ENCODE measurements at places on chromosomes 3 and 15. TPM values are rescaled to one million over a fixed set of nuclear protein-coding genes. Genes with fewer than 3 reads are reported as not detected.

The PARP15 gene
- 36.1 TPM for total RNA-seq

DNA sequence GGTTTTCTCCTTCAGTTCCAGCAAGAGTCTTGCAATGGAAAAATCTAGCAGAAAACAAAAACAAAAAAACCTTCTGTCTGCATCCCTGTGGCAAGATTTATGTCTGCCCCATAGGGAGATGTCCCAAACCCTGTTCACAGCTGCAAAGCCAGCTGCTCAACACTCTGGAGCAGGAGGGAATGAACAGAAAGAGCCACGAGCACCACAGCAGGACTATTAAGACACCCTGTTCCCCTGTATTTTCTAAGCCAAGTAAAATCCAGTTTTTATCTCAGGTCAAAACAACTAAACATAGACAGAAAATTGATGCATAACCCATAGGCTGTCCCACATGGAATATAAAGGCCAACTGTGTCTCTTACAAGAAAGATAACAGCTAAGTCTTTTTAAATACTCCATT, 357.9 kb downstream of the LSAMP start:
- DNase-seq = no peak

GRCh38 chr3:121659586-121659985, 1.1 kb downstream of the HCLS1 start:
- DNase-seq = no peak

DNA sequence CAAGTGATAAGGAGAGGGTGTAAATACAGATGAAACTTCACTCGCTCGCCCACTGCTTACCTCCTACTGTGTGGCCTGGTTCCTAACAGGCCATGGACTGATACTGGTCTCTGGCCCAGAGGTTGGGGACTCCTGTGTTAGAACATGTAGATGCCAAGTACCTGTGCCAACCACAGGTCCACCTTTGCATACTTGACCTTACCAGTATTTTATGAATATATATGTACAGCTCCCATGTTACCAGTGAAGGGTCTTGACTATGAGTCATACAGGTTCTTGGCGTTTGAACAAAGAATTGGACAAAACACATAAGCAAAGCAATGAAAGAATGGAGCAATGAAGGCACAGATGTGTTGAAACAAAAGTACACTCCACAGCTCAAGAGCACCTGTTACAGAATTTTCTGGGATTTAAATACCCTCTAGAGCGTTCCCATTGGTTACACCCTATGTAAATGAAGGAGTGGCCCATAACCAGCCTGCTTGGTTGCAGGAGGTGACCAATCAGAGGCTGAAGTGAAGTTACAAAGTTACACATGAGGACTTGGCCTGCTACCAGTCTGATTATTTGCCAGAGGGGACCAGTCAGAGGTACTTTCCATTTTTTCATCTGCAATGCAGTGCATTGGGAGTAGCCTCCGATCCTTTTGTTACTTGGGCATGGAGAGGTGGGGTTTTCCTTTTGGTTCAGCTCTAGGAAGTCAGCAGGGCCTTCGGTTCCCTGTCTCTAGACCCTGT, 1.7 kb upstream of the GFM1 start:
- DNase-seq = no peak

DNA sequence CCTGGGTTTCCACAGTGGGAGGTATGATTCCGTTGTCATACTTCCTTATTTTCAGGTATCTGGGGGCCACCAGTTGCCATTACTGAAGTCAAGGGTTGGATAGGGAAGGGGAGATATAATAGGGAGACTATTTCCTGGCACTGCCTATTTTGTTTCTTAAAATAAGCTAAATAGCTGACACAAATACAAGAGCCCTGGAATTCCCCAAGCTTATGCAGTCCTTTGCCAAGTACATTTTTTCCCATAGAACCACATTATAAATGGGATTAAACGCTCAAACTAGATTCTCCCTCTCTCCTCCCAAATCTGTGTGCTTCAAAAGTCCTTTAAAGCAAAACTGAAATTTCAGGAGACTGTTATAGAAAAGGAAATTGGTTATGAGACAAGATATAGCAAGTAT, 68.7 kb downstream of the AP4E1 start:
- DNase-seq = no peak

DNA sequence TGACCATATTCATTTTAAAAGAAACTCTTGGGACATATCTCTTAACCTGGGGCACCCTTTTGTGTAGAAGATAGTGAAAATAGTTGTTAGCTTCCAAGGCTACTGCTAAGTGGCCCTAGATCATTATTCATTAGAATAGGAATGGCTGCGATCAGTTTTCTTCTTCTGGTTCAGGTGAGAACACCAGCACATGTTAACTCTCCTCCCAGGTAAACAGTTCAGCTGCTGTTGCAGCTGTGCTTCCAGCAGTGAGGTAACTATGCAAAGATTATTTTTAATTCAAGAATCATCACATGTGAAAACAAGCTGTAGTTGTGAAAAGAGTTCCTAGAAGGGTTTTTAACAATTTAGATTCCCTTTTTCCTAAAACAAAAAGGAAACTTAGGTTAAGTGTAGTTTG, 43.3 kb downstream of the ZPLD1 start:
- no peak for DNase-seq

GRCh38 chr3:126051234-126051633, 32.7 kb downstream of the SLC41A3 start:
- no peak for DNase-seq

DNA sequence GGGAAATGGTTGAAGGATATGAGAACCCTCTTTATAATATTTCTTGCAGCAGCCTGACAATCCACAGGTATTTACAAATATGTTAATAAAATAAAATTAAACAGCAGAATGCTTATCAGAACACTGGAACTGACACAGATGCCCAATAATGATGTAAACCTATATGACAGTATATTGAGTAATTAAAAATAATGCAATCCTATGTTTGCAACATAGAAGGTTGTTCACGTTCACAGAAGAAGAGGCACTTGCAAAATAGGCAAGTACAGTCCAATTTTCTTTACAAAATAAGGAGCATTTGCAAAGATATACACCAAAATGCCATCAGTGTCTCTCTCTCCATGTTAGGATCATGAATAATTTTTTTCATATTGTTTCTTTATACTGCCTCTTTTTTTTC, 397.0 kb upstream of the WNT5A start:
- no peak for DNase-seq
